Inflammatory macrophage treated with lipopolysaccharide for 1 hour (primary cell): ENCODE measurements at places on chromosomes 2 and 18.

DNA sequence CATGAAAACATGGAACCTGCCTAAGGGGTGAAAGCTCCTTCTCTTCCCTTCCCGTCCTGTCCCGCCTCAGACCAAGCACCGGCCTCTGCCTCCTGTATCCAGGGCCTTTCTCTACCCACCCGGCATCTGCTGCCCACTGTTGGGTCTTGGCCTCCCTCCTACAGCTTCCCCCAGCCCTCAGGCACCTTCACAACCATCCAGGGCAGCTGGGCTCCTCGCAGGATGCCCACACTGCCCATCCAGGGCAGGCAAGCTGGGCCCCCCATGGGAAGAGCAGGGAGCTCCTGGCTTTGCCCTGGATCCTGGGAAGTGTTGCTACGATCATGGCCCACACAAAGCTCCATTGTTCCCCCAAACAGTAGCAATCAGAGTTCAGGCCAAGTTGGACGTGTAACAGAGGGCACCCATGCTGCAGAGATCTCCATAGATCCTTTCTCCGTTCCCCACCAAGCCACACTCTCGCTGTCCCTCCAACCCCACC is 206.6 kb downstream of the NDUFA10 start:
- DNase-seq: no peak

GRCh38 chr2:54204476-54204875 is 51.6 kb downstream of the TSPYL6 start:
- no peak for DNase-seq

DNA sequence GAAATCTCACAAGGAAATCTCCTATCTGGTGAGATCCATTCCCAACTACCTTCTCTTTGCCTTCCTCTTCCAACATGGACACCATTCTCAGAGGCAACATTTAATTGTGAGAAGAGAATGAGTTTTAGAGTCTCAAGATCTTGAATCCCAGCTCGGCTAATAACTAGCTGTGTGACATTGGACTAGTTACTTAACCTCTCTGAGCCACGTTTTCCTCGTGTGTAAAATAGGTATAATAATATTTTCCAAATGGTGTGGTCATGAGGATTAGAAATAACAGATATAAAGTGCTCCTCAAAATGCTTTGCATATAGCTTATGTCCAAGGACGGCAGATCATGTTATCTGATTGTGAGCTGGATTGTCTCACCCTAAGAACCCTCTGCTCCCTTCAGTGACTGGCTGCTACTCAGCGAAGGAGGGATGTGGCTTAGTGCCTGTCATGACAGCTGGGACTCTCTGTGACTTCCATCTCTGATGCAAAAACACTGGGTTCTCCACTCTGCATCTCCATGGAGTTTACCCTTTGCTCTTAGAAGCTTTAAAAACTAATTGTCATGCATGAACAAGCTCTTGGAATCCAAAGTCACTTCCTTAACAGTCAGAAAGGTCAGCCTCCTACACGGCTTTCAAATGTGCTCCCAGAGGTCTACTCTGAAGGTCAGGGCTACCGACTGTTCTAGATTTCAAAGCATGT is 38.4 kb upstream of the MRPL19 start:
- no peak for DNase-seq

GRCh38 chr2:70638561-70638960 is 84.9 kb upstream of the TGFA start:
- no peak for DNase-seq

GRCh38 chr2:219627103-219628100 is at the start of gene SLC4A3:
Gene SLC4A3, plus strand, starts transcription at chr2:219627630. Its CDS starts 363 bp downstream, at chr2:219627993.
- DNase-seq: no peak

GRCh38 chr2:132825601-132826000 is 155.6 kb upstream of the LYPD1 start:
- DNase-seq: no peak

- DNase-seq: no peak
Observed at GRCh38 chr2:140338795-140339194, 1558.6 kb upstream of the NXPH2 start.

DNA sequence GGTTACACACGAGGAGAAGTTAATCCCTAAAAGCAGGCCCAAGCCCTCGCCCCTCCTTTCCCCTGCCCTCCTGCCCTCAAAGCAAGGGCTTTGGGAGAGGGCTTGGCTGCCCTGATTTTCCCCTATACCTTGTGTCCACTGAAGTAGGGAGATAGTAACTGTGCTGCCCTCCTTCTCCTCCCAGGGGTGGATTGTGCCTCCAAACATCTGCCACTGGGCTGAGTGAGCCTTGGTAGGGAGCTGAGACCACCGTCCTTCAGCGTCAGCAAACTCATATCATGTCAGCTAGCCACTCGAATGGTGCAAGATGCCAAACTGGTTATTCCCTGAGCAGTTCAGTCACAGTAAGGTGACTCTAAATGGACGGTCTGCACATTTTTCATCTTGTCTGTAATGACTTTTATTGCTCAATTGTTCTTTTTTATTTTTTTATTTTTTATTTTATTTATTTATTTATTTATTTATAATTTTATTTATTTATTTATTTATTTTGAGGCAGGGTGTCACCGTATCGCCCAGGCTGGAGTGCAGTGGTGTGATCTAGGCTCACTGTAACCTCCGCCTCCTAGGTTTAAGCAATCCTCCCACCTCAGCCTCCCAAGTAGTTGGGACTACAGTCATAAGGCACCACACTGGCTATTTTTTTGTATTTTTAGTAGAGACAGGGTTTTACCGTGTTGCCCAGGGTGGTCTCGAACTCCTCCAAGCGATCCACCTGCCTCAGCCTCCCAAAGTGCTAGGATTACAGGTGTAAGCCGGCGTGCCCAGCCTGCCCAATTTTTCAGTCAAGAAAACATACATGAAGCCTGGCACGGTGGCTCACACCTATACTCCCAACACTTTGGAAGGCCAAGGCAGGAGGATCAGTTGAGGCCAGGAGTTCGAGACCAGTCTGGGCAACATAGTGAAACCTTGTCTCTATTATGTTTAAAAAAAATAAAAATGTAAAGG is 8.7 kb downstream of the PCBP1 start:
- DNase-seq: peak; percentile 44

- DNase-seq: no peak
Observed at GRCh38 chr2:175241691-175242090, 60.2 kb upstream of the ATP5MC3 start.

GRCh38 chr18:11283479-11284161 is 134.3 kb upstream of the PIEZO2 start:
- DNase-seq: no peak

DNA sequence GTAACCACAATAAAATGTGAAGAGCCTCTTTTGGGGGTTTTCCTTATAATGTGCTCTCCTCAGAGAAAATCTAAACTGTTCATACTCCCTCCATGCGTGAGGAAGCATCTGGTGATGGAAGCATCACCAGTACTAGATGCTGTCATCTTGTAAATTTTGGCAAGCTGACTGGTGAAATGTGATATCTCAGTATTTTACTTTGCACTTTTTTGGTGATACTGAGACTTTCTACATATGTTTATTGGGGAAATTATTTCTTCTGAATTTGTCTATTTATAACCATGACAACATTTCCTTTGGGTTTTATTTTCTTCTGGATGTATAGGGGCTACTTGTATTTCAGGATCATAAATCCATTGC is 95.9 kb upstream of the DLGAP1 start:
- no peak for DNase-seq

DNA sequence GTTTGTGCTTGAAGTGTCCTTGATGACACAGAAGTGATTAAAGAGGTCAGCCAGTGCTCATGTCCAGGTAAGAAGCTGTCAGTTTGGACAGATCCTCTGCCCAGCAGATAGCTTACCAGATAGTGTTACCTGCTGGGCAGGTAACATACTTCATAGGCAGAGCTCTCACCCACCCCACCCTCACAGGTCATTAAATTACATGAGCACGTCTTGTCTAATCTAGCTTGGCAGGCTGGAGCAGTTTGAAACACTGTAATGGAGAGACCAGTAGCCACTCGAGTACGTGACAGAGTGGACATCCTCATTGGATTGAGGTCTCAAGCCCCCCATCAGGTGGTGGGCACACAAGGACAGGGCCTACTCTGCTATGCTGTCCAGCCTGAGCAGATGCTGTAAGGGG is 27.1 kb downstream of the TTC32 start:
- DNase-seq: no peak

GRCh38 chr2:23772056-23772455 is 154.9 kb downstream of the ATAD2B start:
- DNase-seq: no peak

- DNase-seq: no peak
Observed at GRCh38 chr18:61975526-61976326, 82.9 kb upstream of the RNF152 start.

DNA sequence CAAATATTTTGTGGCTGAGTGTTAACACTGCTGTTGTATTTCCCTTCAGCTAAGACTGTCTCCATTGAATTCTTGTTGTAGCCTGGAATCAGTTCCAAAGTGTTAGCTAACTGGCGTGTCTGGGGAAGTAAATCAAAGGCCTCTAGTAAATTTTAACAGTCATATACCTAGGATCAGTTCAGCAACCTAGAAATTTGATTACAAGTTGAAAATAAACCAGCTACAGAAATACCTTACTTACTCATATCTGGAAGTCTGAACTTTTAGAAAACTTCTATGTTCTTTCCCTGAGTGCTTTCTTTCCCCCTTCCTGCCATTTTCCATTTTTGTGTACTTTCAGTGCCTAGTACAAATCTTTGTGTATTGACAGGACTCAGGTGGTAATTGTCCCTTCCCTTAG is 396.7 kb upstream of the DCC start:
- DNase-seq: no peak

DNA sequence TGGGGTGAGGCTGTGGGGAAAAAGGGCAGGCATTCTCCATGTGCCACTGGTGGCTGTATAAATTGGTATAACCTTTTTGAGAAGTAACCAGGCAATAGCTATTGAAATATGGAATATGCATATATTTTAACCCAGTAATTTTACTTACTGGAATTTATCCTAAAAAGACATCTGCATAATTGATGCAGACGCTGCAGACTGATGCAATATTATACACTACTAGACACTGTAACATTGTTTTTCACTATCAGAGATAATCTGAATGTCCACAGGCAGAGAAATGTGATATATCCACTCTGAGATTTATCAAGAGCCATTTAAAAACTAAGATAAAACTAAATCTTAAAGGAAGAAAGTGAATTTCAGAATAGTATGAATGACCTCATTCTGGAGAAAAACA is 14.7 kb downstream of the THOC1 start:
- no peak for DNase-seq

DNA sequence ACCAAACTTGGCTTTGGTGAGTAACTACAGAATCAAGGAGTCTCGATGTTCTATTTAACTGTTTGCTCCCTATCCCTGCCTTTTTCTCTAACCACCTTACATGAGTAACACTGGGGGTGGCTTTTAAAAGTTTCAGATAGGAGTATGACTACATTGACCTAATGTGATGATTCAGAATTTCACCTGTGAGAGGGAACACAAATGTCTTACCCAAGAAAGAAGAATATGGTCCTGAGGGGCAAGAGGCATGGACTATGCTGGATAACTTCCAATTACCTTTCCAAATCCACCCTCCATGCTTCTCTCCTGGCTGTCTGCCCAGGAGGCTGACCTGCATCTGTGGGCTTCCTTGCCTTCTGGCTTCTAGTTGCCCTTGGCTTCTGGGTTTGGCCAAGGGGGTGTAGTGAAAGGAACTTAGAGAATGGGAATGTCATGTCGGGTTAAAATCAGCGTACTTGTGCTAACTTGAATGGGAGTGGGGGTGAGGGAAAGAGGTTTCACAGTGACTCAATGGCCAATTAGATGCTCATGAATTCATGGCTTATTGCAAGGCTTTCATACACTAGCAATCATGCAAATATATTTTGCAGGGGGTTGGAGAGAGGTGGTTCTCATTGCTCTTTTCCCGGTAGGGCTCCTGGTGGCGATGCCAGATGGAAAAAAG is 5.3 kb upstream of the IL36G start:
- DNase-seq: no peak

GRCh38 chr2:63488118-63488713 is 100.1 kb downstream of the WDPCP start:
- DNase-seq: peak; percentile 35

GRCh38 chr2:233853883-233854240 is 473 bp downstream of the HJURP start:
- no peak for DNase-seq

DNA sequence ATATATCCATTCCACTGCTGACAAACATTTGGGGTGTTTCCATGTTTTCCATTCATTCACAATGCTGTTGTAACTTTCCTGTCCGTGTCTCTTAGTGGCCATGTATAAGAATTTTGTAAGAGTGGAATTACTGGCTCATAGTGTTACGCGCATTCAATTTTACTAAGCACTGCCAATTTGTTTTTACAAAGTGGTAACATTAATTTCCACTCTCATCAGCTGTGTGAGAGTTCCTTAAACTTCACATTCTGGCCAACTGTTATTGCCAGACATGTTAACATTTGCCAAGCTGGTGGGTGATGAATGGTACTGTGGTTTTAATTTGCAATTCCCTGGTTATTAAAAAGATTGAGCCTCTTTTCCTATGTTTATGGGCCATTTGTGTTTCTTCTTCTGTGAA is 134.2 kb downstream of the DTNB start:
- DNase-seq: peak; percentile 55

GRCh38 chr2:13611939-13612338 is 895.2 kb downstream of the TRIB2 start:
- no peak for DNase-seq

- DNase-seq: no peak
Observed at GRCh38 chr18:22828171-22828570, 105.0 kb upstream of the RBBP8 start.

- DNase-seq: no peak
Observed at GRCh38 chr2:169662744-169663143, 31.5 kb downstream of the CFAP210 start.

DNA sequence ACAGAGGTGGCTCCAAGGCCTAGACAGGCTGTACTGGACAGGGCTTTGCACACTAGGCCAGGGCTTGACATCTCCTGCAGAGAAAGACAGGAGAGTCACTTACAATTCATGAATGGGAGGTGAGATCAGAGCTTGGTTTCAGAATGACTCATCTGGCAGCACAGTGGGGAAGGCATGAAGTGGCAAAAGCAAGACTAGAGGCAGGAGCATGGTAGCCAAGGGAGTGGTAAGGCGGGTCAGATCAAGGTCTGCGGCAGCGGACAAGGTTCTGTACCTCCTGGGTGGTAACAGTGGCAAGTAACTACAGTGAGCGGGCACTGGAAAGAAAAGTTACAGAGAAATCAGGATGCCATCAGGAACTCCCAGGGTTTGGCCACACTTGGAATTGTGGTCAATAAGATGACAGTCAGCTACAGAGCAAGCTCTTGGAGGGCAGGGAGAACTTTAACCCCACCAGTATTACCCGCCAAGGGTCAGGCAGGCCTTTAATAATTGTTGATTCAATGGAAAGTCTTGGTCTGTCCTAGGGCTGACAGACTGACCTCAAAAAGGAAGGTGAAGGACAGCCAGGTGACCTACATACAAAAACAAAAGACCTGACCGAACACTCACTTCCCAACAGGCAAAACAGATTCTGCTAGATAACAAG is 5.7 kb downstream of the MCFD2 start:
- DNase-seq: no peak

DNA sequence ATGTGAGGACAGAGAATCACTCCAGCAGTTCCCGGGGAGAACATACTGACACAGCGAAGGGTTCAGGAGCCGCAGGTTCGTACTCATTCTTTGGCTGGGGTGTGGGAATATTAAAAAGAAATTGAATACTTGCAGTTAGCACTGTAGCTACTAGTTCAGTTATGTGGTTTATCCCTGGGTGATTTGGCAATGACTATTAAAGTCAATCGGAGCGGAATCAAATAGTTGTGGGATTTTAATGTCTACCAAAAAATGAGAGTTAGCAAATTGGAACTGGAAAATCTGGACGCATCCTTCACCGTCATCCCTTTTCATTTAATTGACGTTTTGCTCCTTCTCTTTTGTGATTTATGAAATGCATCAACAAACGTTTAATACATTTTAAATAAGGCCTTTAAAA is 50.8 kb downstream of the GBX2 start:
- DNase-seq: no peak
